Activated T-cell treated with anti-CD3 and anti-CD28 coated beads, Interleukin-2, amount 50 U/mL, for 4 hours (primary cell): ENCODE measurements at places on chromosomes 3 and 15. TPM values are rescaled to one million over a fixed set of nuclear protein-coding genes. Genes with fewer than 3 reads are reported as not detected.

The WDR49 gene
- 0.16 TPM for total RNA-seq

The SST gene
- not detected for total RNA-seq

The AGBL1 gene
- 0.05 TPM for total RNA-seq

The B3GALNT1 gene
- 2.4 TPM for total RNA-seq

The RAD51 gene
- total RNA-seq: 31.0 TPM

The FBXL22 gene
- 0.87 TPM for total RNA-seq

The PCOLCE2 gene
- 0.57 TPM for total RNA-seq

The CCDC39 gene
- total RNA-seq: not detected

DNA sequence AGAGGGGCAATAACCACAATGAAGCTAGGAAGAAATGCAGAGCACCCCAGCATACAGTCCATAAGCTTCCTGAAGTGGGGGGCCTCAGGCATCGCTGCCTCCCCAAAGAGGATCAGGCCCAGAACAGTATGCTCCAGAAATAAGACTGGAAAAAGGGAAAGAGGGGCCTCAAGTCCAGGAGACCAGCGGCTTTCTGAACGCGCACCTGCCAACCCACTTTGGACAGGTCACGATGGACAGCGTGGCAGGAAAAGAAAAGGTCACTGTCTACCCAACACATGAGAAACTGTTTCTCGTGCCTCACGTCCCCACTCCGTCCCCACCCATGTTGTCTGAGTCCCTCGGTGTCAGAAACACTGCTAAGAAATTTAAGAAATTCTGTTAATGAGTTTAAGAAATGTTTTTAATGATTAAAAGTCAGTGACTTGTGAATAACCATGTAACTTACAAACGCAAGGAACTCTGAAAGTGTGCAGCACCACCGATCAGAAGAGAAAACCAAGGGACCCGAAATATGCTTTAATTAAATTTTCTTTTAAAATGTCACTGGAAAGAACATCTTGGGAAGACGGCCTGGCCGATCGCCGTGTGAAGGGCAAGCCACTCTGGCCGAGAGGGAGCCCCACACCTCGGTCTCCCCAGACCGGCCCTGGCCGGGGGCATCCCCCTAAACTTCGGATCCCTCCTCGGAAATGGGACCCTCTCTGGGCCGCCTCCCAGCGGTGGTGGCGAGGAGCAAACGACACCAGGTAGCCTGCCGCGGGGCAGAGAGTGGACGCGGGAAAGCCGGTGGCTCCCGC, 1.7 kb upstream of the PPARG start:
- DNase-seq: no peak

- no peak for DNase-seq
Measured at GRCh38 chr3:23735062-23735461, 70.7 kb upstream of the UBE2E1 start.

- no peak for DNase-seq
Measured at GRCh38 chr15:68325726-68326125, 48.2 kb downstream of the FEM1B start.

DNA sequence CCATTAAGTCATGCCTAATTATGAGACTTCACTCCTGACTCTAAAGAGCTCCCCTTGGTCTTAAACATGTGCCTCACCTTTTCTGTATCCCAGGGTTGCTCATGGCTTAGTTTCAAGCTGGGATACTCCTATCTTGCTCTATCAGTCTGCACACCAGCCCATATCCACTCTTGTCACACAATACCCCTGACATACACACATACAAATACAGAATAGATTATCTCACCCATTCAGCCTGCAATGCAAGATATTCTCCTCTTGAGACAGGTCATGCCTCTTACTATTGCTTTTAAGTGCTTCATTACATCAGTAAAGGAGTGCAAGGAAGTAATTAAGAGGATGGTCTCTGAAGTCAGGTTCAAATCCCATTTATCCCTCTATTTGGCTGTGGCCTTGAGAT, 587.3 kb downstream of the IGSF11 start:
- no peak for DNase-seq

DNA sequence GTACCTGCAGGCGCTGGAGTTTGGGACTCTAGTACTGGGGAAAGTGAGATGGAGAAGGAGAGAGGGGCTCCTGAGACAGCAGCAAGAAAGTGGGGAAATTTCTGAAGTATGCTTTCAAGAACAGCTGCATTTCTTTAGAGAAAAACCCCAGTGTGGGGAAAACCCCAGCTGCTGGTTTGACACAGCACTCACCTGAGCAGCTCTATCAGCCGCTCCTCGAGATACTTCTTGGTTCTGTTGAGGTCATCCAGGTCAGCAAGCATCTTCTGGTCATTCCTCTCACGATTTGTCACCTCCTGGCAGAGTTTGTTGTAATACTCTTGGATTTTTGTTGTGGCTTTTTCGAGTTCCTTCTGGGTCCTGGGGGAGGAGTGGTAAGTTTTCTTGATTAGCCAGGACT, 18.8 kb downstream of the CXCR6 start:
- no peak for DNase-seq

GRCh38 chr3:184791171-184791570, 20.8 kb upstream of the VPS8 start:
- DNase-seq: no peak

- no peak for DNase-seq
Measured at GRCh38 chr3:10534066-10534465, 28.7 kb upstream of the ATP2B2 start.

DNA sequence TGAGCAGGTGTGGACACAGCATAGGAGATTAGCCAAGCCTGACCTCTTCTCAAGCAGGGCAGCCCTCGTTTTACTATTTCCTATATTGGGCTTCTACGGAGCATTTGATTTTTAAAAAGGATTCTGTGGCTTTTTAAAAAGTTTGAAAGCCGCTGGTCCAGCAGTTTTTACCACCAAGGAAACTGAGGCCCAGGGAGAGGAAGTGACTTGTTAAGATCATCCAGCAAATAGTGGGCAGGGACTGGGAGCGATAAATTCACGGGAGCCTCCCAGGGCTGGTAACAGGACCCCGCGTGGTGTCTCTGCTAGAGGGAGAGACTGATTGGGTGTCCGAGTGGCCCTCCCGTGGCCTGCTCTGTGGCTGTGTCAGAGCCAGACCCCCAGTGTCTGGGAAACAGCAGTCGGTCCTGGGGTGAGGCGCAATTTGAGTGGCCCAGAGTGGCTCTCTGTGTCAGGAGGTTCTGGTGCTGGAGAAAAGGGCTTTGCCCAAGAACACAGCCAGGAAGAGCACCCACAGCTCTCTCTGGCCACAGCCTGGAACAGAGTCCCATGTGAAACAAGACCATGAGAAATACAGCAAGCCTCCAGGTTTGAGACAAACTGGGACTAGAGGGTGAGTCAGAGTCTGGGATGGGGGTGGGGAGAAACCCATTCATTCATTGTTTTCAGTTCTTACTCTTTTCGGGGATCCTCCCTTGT, 4.2 kb downstream of the FURIN start:
- DNase-seq: peak; percentile 52

- DNase-seq: no peak
Measured at GRCh38 chr3:20668411-20668810, 482.4 kb upstream of the SGO1 start.

GRCh38 chr15:58324533-58324932, 107.3 kb upstream of the LIPC start:
- no peak for DNase-seq

DNA sequence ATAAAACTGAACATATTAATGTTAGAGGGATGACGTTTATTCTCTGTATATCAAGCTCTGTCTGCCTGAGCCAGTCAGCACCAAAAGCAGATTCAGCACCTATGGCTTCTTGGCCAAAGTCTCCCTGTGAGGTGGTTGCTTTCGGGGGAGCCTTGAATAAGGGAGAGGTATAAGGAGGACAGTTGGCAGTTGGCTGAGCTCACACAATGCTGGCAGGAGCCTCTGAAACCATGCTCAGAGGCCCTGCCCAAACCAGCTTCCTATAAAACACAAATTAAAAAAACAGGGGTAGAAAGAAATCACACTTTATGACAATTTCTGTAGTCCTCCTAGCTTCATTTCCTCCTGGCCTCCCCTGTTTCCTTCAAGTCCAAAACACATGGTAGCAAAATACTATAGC, 18.8 kb downstream of the ARHGEF3 start:
- no peak for DNase-seq

- no peak for DNase-seq
Measured at GRCh38 chr15:44033894-44034293, 161.2 kb downstream of the FRMD5 start.

GRCh38 chr15:56754772-56755370, 21.6 kb upstream of the ZNF280D start:
- DNase-seq: no peak

DNA sequence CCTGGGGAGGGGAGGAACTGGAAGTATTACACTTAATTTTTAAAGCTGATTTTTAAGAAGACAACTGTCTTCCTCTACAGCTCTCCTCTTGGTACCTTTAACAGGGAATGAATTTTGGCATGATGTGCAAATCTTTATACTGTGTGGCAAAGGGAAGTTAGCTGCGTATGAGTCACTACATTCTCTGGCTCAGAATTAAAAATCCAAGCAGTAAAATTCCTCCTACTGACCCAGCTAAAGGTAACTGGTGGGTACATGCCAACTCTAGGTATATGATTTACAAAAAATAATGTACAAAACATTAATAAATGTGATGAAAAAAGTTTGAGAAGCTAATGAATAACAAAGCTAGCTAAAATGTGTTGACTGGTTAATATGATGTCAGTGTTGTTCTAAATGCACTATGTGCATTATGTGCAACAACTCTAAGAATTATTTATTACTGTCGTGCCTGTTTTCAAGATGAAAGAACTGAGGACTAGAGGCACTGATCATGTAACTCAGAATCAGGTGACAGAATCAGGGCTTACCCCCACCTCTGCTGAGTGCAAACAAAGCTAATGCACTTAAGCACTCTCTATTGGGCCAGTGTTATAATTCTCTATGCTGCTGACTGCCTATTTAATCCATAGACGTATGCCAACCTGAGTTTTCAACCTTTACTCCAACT, 194.7 kb upstream of the CADPS start:
- DNase-seq: no peak

- no peak for DNase-seq
Measured at GRCh38 chr3:23425410-23425809, 222.3 kb downstream of the UBE2E2 start.

- DNase-seq: no peak
Measured at GRCh38 chr3:87053553-87053952, 62.6 kb upstream of the VGLL3 start.

DNA sequence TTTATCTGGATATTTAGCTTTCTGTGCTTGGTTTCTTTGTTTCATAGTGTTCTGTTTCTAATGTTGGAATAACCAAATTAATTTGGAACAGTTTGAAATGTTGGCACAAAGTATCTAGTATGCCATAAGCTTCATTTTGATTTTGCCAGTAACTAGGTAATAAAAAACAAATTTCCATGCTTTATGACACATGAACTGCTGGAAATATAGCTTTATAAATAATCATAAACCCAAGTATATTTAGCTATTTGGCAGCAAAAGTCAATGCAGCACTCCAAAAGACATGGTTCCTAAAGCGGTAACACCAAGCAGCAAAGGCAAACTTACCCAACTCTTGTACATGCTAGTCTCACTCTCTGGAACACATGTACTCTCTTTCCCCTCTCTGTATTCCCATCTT, 106.0 kb upstream of the CCNL1 start:
- no peak for DNase-seq

- DNase-seq: no peak
Measured at GRCh38 chr15:67070892-67071664, 5.7 kb downstream of the SMAD3 start.

DNA sequence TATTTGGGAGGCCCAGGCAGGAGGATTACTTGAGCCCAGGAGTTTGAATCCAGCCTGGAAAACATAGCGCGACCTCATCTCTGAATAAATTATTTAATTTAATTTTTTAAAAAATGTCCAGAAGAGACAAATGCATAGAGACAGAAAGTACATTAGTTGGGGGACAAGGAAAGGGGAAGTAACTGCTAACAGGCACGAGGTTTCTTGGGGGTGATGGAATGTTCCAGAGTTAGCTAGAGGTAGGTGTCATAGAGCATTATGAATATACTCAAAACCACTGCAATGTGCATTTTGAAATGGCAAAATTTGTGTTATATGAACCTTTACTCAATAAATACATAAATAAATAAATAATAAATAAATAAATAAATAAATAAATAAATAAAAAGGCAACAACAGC, 31.7 kb upstream of the CYP11A1 start:
- no peak for DNase-seq

GRCh38 chr15:25186411-25186810, 231.6 kb downstream of the SNRPN start:
- DNase-seq: no peak

GRCh38 chr15:88802991-88803240, 320 bp upstream of the ACAN start:
- no peak for DNase-seq

GRCh38 chr3:49602877-49603411, 48.7 kb downstream of the BSN start:
- peak; percentile 57 for DNase-seq

GRCh38 chr15:52798529-52799101, 8.5 kb upstream of the ONECUT1 start:
- no peak for DNase-seq

- DNase-seq: no peak
Measured at GRCh38 chr3:178840586-178840985, 231.0 kb downstream of the ZMAT3 start.

DNA sequence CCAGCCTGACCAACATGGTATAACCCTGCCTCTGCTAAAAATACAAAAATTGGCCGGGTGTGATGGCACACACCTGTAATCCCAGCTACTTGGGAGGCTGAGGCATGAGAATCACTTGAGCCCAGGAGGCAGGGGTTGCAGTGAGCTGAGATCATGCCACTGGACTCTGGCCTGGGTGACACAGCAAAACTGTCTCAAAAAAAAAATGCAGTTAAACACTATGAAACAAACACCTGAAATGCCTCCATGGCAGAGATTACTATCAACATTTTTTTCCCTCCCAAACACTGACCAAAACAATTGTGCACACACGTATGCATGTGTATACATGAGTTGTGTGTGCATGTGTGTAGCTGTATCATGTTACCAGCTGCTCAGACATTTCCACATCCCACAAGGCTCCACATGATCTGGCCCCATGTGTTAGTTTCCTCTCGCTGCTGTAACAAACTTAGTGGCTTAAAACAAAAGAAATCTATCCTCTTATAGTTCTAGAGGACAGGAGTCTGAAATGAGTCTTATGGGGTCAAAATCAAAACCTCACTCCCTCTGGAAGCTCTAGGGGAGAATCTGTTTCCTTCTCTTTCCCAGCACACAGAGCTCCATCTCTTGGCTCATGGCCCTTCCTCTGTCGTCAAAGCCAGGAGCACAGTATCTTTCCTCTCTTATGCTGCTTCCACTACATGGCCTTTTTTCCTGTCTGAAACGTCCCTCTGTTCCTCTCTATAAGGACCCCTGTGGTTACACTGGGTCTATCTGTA, 34.5 kb downstream of the SLC41A3 start:
- no peak for DNase-seq

GRCh38 chr3:121844892-121845291, 9.9 kb downstream of the EAF2 start:
- DNase-seq: no peak
